ENCODE measurements at places on chromosomes 4 and X. TPM values are rescaled to one million over a fixed set of nuclear protein-coding genes. Genes with fewer than 3 reads are reported as not detected.

DNA sequence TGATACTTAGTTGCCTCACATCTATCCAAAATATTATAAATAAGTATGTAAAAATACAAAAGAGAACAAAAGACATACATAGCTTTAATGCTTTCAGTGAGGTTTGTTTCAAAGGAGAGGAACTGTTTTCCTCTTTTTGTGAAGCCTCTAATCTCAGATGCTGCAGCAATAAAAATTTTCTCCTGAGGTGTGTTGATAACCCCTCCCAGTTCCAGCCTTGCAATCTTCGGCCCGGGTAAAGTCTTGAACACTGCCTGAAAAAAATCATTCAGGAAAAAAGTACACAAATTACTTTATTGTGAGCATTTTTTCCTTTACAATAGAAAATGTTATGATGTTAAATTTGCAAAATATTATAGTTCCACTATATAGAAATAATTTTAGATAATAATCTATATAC is 8.8 kb downstream of the BBS7 start:
- DNase-seq = no peak

DNA sequence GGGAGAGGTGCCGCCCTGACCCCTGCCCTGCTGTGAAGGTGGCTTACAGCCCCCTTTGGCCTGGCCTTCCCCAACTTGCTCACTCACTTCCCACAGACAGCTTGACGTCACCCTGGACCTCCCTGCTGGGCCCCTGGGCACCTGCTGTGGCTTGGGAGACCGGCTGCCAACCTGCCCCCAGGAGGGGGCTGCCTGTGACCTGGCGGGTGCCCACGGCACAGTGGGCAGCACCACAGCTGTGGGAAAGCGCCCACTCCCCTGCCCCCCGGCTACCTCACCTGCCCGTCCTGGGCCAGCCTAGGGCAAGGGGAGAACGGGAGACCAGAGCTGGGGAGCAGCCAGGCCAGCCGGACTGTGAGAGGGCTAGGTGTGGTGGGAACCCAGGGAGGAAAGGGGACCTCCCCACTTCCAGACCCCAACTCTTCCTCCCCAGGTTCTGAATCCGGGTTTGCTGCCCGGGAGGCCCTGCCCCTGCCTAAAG is 2.4 kb upstream of the ZFP92 start:
- DNase-seq = no peak

LARP1B gene
- total RNA-seq = 38.2 TPM

GRCh38 chrX:1354036-1355019 is 17.7 kb downstream of the IL3RA start:
- no peak for DNase-seq

GRCh38 chr4:1492651-1493539 is 86.7 kb upstream of the NKX1-1 start:
- no peak for DNase-seq

STARD8 gene
- total RNA-seq = 12.7 TPM

DNA sequence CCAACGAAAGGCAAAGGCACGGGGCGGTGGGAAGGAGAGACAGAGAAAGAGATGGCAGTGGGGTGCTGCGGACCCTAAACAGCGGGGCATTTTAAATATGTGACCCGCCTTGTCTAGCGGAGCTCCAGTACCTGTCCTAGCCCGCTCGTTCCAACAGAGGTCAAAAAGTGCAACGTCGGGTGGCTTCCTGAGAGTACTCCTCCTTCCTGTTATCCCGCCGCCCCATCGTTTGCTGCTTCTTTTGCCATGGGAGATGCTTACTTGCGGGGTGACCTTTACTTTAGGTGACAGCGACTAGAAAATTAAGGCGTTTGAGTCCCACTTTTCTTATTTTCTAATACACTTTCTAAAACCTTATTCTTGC is 735 bp downstream of the NRK start:
- no peak for DNase-seq

CSAG1 gene
- total RNA-seq = not detected

GRCh38 chr4:155667222-155667567 is 547 bp downstream of the GUCY1A1 start:
- DNase-seq = peak; percentile 50

GRCh38 chr4:89492581-89493071 is 185.0 kb upstream of the GPRIN3 start:
- no peak for DNase-seq

- DNase-seq = no peak
These were observed 4.0 kb downstream of the COL25A1 start for GRCh38 chr4:109298279-109299010.

RHOXF2 gene
- not detected for total RNA-seq

DNA sequence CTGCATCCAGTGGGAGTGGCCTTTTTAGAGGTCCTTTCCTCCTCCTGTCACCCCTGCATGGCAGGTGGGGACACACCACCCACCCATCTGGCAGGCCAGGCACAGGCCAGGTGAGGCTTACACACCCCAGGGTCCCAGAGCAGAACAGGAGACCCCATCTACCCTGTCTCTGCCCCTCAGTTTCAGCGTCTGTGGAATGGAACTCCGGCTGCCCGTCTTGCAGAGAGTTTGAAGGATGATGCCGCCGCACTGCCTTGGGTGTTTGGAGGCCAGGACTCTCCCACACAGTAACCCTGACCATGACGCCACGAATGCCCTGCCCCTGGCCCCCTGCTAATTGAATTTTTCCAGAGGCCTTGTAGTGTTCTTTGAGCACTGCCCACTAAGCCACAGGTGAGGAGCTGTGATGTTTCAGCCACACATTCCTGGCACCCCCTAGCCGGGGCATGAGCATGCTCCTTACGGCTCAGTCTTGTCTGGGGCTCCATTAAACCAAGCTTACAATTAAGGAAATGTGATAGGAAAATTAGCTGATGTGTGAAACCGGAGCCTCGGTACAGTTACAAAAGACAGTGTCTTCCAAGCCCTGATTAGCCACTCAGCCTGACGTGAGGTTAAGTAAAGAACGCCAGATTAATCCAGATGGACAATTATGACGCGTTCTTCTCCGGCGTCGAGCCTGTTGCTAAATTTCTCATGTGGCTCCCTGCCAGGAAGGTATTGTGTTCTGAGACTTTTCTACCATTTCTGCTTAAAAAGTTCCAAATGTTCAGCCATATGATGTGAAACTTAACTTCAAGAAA is 39.3 kb downstream of the HMX1 start:
- no peak for DNase-seq

- no peak for DNase-seq
These were observed 21.9 kb upstream of the ARHGAP10 start for GRCh38 chr4:147709999-147710398.

ETDA gene
- not detected for total RNA-seq

DNA sequence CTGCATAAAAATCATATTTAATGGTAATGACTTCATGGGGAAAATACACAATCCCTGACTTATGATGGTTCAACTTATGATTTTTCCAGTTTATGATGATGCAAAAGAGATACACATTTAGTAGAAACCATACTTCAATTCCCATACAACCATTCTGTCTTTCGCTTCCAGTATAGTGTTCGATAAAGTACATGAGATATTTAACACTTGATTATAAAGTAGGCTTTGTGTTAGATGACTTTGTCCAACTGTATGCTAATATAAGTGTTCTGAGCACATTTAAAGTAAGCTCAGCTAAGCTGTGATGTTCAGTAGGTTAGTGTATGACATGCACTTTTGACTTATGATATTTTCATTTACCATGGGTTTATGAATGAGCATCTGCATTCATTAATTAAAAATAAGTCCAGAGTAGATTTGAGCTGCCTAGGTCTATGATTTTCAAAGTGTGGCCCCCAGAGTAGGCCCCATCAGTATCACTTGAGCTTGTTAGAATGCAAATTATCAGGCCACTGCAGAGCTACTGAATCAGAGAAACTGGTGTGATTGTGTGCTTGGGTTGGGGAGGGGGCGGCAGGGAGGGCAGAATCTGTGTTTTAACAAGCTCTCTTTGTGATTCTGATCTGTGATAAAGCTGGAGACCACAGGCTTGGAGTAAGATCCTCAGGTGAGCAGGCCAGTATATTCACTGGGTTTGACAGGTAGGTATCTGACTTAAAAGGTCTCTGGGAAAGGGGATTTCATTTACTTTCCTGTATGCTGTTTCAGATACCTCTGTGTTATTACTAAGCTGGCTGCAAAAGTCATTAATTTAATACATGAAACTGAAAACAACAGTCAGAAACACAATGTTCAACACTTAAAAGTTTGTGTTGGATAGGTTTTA is 8.4 kb downstream of the ATP10D start:
- no peak for DNase-seq

GRCh38 chr4:2402048-2402842 is 16.2 kb downstream of the ZFYVE28 start:
- DNase-seq = peak; percentile 84

- no peak for DNase-seq
These were observed 67.9 kb downstream of the FAM47C start for GRCh38 chrX:37075892-37076595.

DNA sequence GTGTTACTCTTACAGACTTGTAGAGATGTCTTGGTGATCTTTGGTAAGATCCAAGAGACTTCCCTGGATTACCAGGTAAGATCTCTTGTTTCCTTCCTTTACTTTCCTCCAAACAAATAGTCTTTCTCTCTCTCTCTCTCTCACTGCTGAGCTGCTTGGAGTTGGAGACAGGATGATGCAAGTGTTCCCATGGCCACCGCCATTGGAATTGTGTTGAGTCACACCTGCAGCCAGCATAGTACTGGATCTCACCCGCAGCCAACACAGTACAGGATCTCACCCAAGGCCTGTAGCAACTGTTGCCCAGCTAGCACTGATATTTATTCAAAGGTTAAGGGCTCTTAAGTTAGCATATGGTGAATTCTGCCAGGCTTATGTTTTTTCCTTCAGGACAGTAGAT is 1080.9 kb downstream of the FAT4 start:
- DNase-seq = no peak

DNA sequence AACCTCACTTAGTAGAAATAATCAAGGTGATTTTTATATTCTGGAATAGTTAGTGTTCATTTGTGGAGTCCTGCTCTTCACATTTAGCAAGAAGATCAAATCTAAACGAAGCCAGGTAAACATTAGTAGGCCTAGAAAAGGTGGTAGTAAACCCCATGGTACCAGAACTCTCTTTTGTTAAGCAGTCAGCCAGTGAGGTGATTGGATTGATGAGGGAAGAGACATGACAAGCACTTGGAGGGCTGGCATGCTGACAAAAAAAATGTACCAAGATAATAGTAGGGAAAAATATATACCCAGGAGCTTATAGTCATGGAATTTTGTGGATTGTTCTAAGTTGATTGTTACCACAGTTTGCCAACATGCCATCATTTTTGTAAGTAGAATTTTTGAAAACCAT is 163.8 kb downstream of the BANK1 start:
- no peak for DNase-seq

GRCh38 chr4:157270108-157270507 is 49.6 kb downstream of the GRIA2 start:
- DNase-seq = peak; percentile 33

HERC3 gene
- 75.4 TPM for total RNA-seq

STK32B gene
- total RNA-seq = 6.1 TPM

MMRN1 gene
- 325 TPM for total RNA-seq

DNA sequence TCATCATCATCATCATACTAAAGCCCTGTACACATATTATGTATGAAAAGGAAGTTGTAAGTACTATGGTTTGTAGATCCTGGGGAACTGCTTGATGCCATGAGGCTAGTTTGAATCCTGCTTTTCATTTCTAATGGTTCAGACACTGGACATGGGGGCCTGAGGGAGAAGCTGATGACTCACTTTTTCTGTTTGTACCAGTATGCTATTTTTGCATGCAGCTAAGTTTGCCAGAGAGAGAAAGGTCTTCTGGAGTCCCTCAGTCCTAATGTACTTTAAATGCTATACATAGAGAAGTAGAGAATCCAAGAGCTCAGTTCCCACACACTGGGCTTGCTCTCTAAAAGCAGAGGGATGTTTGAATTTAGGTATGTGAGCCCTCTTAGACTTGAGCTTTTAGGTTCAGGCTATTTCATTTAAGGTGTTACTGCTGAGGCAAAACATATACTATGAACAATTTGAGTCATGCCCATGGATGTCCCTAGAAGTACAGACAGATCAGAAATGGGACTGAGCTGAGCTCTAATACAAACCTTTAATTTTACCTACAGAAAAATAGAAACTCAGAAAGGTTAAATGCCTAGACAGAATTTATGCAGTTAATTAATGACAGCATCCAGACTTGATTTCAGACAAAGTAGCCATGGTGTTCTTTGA is 17.6 kb upstream of the HS3ST1 start:
- no peak for DNase-seq

- DNase-seq = no peak
These were observed 22.2 kb downstream of the TMEM184C start for GRCh38 chr4:147639388-147639787.

GRCh38 chr4:157226601-157227000 is 6.1 kb downstream of the GRIA2 start:
- DNase-seq = no peak

RUFY3 gene
- total RNA-seq = 242 TPM

- no peak for DNase-seq
These were observed 700.5 kb upstream of the AGA start for GRCh38 chr4:178142724-178143123.

GRCh38 chrX:148774276-148774675 is 273.9 kb downstream of the AFF2 start:
- no peak for DNase-seq

KIT gene
- total RNA-seq = 67.4 TPM

- no peak for DNase-seq
These were observed 3.2 kb upstream of the TIGD2 start for GRCh38 chr4:89108091-89108490.

DNA sequence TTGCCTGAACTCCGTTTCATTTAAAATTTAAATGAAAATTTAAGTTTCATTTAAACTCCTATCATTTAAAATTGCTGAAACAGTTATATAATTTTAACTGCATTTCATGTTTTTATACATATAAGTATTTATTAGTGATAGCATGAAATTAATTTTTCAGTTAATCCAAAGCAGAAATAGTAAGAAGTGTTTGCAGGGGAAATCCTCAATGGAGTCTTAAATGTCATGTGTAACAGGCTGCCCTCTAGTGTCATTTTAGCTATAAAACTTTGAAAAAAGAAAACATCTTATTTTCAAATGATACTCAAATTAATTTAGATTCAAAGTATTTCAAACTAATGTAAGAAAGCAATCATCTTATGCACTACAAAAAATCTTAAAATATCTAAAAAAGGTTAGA is 27.2 kb downstream of the TAPT1 start:
- no peak for DNase-seq

- no peak for DNase-seq
These were observed 54.4 kb downstream of the KLHL4 start for GRCh38 chrX:87571964-87572363.

DNA sequence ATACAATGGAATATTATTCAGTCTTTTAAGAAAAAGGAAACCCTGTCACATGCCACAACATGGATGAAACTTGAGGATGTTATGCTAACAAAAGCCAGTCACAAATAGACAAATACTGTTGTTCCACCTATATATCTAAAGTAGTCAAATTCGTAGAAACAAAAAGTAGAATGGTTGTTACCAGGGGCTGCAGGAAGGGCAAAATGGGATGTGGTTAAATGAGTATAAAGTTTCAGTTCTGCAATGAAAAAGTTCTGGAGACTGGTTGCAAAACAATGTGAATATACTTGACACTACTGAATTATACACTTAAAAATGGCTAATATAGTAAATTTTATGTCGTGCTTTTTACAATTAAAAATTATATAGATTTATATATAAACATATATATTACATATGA is 12.2 kb downstream of the SPOCK3 start:
- DNase-seq = no peak

- DNase-seq = no peak
These were observed 124.7 kb downstream of the CBR4 start for GRCh38 chr4:168885400-168885799.

- DNase-seq = no peak
These were observed 8.7 kb downstream of the RPGR start for GRCh38 chrX:38318606-38319005.

- no peak for DNase-seq
These were observed 113.1 kb downstream of the STK32B start for GRCh38 chr4:5164221-5164912.

All from thyroid gland (tissue), 4 donors.